Suppressor macrophage (primary cell): ENCODE measurements at places on chromosomes 1 and 21.

DNA sequence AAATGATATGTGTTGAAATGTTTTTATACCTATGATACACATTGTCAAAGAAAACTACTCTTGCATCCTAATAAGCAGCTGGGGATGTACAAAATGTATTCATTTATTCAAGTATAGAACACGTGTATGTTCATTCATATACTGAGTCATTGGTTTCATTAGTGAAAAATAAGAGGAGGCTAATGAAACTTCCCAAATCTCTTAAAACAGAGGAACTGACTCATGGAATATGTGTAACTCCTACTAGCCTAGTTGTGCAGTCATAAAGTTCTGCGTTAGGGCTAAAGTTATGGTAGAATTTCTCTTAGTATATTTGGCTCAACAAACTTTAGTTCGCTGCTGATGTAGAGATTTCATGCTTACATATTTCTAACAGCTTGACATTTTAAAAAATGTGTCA lies 441.6 kb downstream of the NCAM2 start:
- no peak for DNase-seq

GRCh38 chr1:161182214-161182613 lies 4.9 kb upstream of the B4GALT3 start:
- peak; percentile 36 for DNase-seq

DNA sequence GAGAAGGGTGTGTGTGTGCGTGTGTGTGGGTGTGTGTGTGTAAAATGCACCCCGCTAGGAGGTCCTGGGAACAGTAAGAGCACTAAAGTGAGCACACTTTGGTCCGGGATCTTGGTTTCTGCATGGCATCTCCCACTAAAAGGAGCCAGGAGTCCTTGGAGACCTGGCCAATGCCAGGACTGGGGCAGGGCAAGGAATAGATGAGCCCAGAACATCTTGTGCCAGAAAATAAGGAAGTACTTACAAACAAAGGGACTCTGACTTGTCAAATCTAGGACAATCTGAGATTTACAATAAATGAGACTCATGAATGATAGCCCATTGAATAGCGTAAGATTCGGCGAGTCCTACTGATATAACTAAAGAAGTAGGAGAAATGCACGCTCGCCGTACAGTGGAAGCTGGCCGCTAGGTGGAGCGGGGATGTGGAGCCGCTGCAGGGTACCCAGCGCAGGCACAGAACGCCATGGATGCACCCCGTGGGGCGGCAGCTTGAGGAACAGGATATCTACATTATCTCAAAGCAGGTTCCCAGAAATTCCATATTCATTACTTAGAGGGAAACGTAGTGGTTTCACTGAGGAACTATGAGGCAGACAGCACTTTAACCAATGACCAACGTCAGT lies 7.1 kb downstream of the SLC37A1 start:
- no peak for DNase-seq

- no peak for DNase-seq
Measured at GRCh38 chr1:231814021-231814420, 187.4 kb downstream of the DISC1 start.

GRCh38 chr1:195085196-195085595 lies 1523.0 kb downstream of the KCNT2 start:
- no peak for DNase-seq

- no peak for DNase-seq
Measured at GRCh38 chr1:198528364-198528763, 12.1 kb downstream of the ATP6V1G3 start.

GRCh38 chr1:88787023-88787903 lies 103.2 kb downstream of the PKN2 start:
- no peak for DNase-seq

GRCh38 chr1:89989799-89990198 lies 5.1 kb upstream of the ZNF326 start:
- DNase-seq: no peak

GRCh38 chr1:66247415-66248208 lies 286.3 kb upstream of the SGIP1 start:
- DNase-seq: no peak

GRCh38 chr21:44914176-44914874 lies 6.4 kb downstream of the ITGB2 start:
- peak; percentile 81 for DNase-seq

- DNase-seq: no peak
Measured at GRCh38 chr1:206703661-206704060, 19.0 kb downstream of the MAPKAPK2 start.

DNA sequence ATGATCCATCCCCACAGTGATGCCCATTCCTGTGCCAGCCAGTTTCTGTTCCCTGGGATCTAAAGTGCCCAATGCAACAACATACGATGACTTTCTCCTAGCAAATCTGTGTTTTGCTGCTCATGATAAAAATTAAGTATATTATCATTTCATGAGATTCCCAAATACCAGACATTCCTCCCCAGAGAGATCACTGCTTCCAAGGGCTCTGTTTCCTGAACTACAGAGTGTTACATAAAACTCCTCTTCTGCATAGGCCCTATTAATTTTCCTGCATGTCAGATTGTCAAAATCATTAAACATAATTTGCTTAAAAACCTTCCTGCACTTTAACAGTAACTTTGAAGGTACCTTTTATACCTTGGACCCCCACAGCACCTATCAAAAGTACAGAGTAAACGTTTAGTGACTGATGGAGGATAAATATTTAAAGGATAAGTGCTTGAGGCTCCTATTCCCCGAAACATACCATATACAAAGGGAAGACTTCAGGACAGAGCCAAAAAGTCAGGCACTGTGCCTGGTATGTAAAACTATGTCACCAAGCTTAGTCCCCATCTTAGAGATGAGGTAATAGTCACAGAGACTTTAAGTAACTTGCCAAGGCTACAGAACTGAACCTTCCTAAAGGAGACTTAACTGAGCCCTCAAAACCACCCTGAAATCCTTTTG lies 50.2 kb downstream of the SLC25A24 start:
- no peak for DNase-seq

DNA sequence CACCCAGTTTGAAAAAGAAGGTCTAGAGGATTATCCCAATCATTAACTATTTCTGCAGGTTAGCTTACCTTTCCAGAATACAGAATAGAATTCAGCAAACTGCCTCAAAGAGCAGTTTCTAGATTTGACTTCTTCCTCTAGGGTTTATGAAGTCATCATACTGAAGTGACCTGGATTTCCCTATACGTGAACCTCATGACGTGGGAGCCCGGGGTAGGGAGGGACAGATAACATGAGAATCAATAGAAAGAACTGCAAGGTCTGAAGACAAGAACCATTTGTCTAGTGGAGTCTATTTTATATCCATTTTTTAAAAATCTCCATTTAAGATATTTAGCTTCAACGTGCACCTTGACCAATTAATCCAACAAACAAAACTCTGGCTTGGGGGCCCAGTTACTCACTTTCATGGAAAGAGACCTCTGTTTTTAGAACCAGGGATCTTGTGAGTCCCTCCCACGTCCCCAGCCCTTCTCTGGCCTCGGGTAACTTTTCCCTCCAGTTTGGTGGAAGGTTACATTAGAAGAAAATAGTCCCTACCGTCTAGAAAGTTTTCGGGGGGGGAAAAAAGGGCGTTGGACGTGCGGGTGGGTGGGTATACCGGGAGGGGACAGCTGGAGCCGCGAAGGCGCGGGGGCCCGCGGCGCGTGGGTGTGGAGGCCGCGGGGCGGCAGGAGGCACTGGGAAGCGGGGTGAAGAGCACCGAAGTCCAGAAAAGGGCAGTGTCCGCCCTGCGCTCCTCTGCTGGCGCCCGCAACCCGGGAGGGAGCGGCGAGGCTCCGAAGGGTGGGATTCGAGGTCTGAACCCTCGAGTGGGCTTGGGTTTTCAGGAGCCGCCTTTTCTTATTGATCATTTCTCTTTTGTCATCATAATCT lies 13.8 kb upstream of the POGZ start:
- peak; percentile 77 for DNase-seq

DNA sequence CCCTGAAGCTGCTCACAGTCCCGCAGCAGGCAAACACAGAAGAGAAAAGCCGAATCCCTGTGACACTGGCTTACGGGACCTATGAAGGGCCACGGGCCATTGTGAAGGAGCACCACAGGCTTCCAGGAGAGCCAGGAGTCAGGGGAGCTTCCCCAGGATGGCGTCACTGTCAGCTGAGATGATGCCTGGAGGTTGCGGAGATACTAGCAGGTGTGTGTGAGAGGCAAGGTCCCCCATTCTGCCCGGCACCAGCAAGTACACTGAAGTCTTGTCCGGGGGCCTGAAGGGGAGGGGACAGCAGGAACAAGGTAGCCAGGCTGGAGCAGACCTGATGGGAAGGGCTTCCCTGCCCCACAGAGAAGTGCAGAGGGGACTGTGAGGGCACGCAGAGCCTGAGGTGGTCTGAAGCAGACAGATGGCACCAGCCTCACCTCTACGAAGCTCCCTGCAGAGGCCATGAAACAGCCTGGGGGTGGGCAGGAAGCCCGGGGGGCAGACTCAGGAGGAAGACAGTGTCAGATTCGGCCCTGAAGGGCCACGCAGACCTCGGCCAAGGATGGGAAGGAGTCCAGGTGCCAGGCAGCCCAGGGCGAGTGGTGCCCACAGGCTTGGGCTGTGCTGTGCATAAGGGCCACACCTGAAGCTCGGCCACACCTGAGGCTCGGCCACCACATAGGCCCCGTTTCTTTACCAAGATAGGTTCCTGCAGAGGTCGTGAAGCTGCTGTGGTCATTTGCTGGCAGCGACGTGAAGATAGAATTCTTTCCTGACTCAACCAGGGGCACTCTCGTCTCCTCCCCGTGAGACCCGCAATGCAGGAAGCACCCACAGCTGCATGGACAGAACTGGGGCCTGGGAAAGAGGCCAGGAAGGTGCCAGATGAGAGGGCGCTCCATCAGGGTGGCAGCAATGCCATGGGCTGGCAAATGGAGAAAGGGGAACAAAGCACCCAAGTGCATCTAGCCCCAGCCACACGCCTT lies 10.1 kb downstream of the TCP10L start:
- DNase-seq: no peak

- no peak for DNase-seq
Measured at GRCh38 chr1:36322041-36322785, 1.2 kb downstream of the EVA1B start.

GRCh38 chr1:93471284-93471683 lies 23.4 kb downstream of the FNBP1L start:
- DNase-seq: no peak

- DNase-seq: no peak
Measured at GRCh38 chr1:87436534-87436933, 107.9 kb downstream of the LMO4 start.

DNA sequence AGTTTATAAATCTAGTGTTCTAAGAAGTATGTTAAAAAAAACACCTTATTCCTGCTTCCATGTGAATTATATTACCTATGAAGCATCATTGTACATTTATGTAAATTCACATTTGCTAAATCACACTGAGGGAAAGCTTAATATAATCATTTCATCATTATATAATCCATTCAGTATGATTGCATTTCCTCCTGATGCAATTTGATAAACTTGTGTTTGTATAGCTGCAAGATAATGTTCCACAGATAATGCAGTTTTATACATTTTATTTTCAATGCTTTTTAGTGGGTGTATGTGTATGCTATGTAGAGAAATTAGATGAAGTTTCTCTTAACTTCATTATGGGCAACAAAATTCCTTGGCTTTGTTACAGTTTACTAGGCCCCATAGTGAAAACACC lies 79.6 kb downstream of the HS2ST1 start:
- DNase-seq: no peak

- DNase-seq: no peak
Measured at GRCh38 chr1:155884982-155885381, 25.6 kb downstream of the SYT11 start.

- DNase-seq: no peak
Measured at GRCh38 chr1:202565890-202566602, 144.2 kb downstream of the SYT2 start.

DNA sequence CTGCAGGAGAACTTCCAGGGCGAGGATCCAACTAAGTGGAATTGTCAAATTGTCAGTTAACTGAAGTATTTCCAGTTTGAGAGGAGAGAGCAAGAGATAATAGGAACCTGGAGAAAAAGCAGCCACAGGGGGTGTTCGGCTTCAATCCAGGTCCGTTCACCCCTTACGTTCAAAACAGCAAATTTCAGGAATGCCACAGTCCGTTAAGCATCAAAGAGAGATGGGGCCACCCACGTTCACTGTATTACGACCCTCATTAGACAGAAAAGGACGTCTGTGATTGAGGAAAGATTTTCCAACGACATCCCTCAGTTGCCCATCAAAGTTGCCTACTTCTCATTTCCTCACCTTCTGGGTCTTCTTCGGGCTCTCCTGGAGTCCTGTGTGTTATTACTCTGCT lies 422.5 kb upstream of the VAMP3 start:
- no peak for DNase-seq

DNA sequence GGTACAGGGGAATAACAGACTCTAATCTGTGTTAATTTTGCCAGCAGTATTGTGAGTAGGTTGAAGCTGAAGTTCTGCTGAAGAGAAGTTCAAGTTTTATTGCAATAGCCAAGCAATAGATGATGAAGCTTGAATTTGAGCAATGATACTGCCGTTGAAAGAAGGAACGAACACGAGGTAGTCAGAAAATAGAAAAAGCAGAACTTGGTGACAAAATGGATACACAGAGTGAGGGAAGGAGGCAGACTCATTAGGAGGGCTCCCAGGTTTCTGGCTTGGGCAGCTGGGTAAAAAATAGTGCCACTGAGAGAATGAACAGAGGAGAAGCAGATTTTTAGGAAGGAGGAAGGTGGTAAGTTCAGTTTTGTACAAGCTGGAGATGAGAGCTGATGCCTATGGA lies 22.3 kb upstream of the AGO1 start:
- peak; percentile 58 for DNase-seq

DNA sequence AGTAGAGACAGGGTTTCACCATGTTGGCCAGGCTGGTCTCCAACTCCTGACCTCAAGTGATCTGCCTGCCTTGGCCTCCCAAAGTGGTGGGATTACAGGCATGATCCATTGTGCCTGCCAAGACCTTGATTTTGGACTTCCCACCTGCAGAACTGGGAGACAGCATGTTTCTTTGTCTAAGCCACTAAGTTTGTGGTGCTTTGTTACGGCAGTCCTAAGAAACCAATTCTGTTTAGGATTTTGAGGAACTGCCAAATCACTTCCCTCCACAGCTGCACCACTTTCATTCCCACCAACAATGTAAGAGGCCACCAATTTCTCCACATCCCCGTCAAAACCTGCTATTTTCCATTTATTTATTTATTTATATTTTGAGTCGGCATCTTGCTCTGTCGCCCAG lies 46.1 kb downstream of the CHAF1B start:
- DNase-seq: peak; percentile 71

GRCh38 chr1:52365746-52366516 lies at the start of gene CC2D1B:
CC2D1B (minus strand) TSS chr1:52366205; CDS start chr1:52364620, 1,585 bp downstream.
- DNase-seq: peak; percentile 99

DNA sequence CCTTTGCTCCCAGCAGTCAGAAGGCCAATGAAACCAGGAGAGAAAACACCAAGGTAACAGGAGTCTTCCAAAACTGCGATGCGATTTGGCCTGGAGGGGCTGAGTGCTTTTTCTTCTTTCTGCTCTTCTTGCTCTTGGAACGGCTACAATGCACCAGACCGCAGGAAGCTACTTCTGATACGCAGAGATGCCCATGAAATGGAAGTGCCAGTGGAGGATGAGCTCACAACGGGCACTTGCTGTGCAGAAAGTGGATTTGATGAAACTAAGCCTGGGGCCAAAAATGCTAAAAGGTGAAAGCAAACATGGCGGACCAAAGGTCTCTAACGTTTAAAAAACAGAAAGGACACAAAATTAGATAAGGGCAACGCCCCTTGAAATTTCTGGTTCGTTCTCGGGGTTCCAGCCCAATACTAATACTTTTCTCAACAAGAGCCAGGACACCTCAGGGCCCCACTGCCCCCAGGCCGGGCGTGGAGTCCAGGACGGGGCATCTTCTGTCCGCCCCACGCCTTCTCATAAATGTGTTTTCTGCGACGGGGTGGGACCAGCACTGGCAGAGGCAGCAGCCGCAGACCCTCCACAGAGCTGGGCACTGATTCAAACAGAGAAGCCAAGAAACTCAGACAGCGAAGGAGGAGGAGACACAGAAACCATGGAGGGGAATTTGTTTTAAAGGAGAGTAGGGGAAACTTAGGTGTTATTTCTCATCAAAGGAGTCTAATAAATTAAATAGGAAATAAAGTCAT lies 101.3 kb downstream of the CRYAA start:
- DNase-seq: no peak
